Brain microvascular endothelial cell (primary cell): ENCODE measurements at places on chromosomes 7 and 10.
A peak's percentile ranks its signal among the peaks of the same experiment; 100 is the strongest.

GRCh38 chr7:2955269-2955668 lies 88.4 kb downstream of the CARD11 start:
- DNase-seq: no peak

- no peak for DNase-seq
These were observed 329.6 kb downstream of the PTEN start for GRCh38 chr10:88193018-88193417.

DNA sequence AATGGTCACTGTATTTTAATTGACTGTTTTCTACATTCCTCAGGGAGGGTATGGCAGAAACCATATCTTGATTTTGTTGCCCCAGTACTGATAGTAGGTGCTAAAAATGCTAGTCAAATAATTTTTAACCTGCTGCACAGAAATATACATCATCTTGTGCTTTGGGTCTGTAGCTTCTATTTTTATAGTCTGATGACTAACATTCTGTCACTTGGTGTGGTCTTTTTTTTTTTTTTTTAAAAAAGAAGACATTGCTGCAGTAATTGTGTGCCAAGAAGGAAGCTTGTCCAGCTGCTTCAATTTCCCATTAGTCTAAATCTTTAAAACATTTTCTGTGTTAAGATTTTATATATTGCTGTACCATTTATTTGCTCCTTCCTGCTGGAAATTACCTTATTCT lies 83.6 kb downstream of the ICA1 start:
- no peak for DNase-seq

GRCh38 chr7:2553831-2554581 lies 1.3 kb downstream of the BRAT1 start:
- no peak for DNase-seq

DNA sequence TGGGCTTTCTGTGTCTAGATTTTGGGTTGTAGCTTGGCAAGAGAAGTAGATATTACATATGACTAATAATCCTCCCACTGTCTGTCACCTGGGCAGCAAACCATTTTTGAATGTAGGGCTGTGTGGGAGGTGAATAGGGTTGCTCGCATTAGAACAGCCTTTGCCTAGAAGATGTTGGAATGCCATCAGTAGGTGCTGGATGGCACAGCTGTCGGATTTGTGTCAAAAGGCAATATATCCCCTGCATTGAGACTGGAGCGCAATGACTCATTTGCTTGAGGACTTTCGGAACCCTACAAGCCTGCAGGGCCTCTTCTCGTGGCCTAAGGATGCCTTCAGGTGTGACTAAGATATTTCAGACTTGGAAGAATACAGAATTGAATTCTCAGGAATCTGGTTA lies 323.8 kb downstream of the GPR158 start:
- no peak for DNase-seq

GRCh38 chr7:41930538-41931262 lies 227.8 kb upstream of the INHBA start:
- no peak for DNase-seq

- no peak for DNase-seq
These were observed 3.9 kb downstream of the LFNG start for GRCh38 chr7:2523461-2523936.

- DNase-seq: peak; percentile 12
These were observed 5.7 kb upstream of the GOT1 start for GRCh38 chr10:99435986-99436638.
